NCI-H345 (cell line): ENCODE measurements at places on chromosomes 6 and 20.

GRCh38 chr6:165245701-165246100 lies 63.7 kb downstream of the C6orf118 start:
- no peak for DNase-seq

DNA sequence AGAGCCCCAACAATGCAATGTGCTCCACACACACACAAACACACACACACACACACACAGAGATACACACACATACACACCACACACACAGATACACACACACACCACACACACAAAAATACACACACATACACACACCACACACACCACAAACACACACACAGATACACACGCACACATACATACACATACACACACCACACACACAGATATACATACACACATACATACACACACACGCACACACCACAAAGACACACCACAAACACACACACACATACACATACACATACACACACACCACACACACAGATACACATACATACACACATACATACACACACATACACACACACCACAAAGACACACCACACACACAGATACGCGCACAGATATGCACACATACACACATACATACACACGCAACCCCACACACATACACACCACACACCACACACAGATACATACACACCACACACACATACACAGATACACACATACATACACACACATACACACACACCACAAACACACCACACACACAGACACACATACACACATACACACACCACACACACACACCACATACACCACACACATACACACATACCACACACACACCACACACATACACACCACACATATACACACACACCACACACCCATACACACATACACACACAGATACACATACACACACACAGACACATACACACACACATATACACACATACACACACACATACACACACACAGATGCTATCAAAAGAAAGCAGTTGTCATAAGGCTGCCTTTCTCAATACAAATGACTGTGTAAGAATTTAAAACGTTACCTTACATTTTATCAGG lies 128.0 kb downstream of the FOXC1 start:
- DNase-seq: no peak

- no peak for DNase-seq
These were observed 39.2 kb downstream of the CDH4 start for GRCh38 chr20:61291166-61291829.

DNA sequence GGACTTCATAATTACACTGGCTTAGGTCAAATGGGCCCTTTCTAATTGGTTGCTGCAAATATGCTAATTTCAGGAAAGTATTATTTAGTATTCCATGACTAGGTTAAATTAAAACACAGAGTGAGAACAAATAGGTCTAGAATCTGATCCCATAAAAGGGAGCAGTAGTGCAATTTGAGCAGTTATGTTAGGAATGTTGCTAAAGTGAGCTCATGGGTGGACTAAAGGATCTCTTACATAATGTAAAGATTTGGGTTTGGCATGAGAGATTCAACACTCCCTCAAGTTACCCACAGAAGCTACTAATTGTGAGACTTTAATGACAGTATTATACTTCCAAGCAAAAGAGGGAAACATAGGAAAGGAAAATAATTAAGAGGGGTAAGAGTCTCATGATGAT lies 109.1 kb downstream of the C6orf58 start:
- DNase-seq: no peak

GRCh38 chr6:132814716-132815570 lies 574 bp downstream of the RPS12 start:
- no peak for DNase-seq

DNA sequence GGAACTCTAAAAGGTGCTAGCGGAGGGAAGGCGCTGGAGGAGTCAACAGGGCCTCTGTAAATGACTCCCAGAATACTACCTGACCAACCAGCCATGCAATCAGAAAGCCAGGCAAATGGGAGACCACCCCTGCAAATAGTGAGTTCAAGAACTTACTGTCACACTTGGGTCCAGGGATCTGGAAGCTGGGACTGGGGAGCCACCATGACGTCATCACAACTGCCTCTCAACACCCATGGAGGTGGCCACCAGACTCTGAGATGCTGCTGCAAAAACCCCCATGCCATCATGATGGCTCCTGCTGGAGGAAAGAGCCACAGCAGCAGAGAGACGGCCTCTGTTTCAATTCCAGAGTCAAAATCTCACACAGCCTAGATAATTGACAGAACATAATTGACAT lies 8.5 kb upstream of the PDYN start:
- no peak for DNase-seq

DNA sequence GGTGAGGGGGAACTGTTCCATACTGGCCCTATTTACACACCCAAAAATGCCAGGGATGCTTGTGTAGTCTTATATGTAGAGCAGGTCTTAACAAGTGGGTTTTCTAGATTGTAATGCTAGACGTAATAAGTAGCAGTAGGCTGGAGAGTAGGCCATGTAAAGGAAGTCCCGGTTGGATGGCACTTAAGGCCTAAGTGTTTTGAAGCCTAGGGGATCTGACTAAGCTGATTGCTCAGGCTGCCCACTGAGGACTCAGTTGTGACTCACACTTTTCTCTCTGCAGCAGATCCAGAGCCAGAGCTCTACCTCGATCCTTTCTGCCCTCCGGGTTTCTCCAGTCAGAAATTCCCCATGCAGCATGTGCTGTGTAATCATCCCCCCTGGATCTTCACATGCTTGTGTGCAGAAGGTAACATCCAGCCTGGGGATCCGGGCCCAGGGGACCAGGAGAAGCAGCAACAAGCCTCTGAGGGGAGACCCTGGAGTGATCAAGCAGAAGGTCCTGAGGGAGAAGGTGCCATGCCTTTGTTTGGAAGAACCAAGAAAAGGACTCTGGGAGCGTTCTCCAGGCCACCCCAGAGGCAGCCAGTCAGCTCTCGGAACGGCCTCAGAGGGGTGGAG lies 26.6 kb downstream of the ZNF133 start:
- DNase-seq: no peak

GRCh38 chr6:140893432-140893831 lies 1239.3 kb upstream of the GJE1 start:
- DNase-seq: no peak

GRCh38 chr6:136582711-136583471 lies 32.7 kb upstream of the MAP7 start:
- DNase-seq: peak; percentile 25

DNA sequence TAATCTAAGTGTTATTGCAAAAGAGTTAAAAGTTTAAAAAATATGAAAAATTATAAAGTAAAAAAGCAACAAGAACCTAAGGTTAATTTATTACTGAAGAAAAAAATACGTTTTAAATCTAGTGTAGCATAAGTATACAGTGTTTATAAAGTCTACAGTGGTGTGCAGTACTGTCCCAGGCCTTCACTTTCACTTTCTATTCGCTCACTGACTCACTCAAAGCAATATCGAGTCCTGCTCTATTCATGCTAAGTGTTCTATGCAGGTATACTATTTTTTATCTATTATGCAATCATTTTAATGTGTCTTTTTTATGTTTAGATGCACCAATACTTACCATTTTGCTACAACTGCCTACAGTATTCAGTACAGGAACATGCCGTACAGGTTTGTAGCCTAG lies 113.0 kb downstream of the MANEA start:
- no peak for DNase-seq

DNA sequence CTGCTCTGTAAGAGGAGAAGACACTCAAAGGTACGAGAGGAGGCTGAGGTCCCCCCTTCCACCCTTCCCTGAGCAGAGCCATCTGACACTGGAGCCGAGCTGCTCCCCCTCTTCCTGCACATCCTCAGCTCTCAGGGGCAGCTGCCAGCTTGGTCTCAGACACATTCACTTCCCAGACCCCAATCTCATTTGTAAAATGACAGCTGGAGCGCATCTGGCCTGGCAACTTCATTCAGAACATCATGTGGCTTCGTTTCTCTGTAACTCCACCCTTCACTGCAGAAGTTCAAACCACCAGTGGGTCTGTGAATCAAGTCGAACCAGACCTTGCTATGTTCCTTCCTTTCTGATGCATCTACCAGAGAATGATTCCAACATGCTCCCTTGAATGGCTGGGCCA lies 145.6 kb upstream of the CDH4 start:
- no peak for DNase-seq

DNA sequence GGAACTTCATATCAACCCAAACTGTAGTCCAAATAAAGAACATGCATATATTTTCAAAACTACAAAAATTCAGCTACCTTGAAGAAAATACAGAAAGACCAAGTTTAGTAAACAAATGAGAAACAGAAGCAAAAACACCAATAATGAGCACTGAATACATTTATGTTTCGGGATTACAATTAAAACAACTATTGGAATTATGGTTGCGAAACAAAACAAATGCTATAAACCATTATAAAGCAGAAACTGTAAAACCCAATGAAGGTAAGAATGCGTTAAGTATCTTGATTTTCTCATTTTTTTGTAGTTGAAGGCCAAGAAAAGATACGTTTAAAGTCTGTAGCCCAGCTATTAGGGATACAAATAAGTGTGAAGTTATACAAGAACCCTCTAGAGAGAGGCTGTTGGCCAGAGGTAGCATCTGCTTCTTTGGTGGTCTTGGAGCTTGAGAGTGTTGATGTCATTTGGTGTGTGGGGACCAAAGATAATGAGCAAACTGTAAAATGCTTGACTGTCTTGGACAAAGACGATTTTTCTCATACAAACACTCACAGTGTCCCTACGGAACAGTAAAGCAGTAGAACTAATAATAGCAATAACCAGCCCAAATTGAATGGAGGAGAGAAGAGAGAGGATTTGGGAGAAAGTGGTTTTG lies 111.5 kb downstream of the PRND start:
- no peak for DNase-seq

- DNase-seq: no peak
These were observed 69.1 kb downstream of the MYB start for GRCh38 chr6:135250234-135250633.

DNA sequence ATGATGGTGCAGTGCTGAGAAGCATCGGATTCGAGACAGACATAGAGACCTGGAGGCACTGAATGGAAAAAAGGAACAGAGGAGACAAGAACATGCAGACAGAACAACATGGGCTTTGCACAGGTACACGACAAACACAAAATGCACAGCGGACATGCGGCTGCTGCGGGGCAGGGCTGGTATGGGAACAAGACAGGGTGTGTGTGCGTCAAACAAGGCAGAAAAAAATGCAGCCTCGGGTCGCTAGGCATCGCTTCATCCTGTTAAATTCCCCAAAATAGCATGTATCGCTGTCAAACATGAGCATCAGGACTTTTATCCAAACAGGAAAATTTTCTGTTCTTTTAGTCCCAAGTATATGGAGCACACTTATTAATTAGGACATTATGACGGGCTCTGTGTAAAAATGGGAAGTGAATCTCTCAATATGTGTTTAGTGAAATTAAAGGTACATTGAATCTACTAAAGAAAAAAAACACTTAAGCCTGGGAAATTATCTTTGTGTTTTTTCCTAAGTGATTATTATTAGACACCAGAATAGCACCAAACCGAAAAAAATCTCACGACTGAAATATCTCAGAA lies 36.1 kb upstream of the TBXT start:
- DNase-seq: no peak

DNA sequence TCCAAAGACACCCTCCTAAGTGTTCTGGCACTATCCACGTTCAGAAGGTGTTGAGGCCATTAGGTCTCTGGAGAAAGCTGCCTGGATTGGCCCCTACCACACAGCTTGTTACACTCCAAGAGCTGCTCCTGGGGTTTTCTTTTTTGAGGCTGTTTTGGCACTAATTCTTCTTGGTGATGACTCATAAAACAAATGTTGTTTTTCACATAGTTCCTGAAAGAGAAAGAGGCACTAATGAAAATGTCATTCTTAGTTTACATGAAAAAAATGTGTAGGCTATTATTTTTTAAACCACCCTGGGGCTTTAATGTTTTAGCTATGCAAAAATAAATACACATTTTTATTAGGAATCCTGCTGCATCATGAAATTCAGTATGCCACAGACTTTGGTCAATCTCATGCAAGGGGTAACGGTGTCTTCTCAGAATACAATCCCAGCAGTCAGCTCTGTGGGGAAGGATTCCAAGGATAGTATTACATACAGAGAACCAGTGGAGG lies 38.1 kb downstream of the TBPL1 start:
- no peak for DNase-seq

GRCh38 chr20:8431538-8432434 lies 299.7 kb downstream of the PLCB1 start:
- peak; percentile 95 for DNase-seq

DNA sequence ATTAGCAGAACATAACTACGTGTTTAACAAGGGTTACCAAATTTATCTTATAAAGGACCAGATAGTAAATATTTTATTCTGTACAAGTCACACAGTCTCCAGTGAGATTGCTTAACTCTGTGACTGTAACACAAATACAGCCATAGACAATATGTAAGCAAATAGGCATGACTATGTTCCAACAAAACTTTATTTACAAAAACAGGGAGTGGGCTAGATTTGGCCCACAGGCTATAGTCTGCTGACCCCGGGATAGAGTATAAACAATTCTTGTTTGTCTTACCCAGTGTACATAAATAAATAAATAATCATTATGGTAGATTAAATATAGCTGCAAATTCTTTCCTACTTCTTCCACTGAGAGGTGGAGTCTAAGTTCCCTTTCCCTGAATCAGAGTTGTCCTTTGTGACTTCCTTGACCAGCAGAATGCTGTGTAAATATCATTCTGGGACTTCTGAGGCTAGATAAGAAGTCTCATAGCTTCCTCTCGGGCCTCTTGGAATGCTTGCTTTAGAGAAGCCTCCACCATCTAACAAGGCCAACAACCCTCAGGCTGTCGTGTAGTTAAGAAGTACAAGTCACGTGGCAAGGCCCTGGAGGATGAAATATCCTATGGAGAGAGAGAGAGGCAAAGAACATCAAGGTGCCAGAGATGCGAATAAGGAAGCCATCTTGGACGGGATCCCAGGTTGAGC lies 59.1 kb upstream of the TMEM244 start:
- no peak for DNase-seq

- DNase-seq: no peak
These were observed 47.5 kb downstream of the CHMP4B start for GRCh38 chr20:33858666-33859065.
